ENCODE measurements at places on chromosomes 7 and 10.

- DNase-seq: no peak
Observed at GRCh38 chr10:56319386-56319785, 41.7 kb downstream of the ZWINT start.

- no peak for DNase-seq
Observed at GRCh38 chr7:138195151-138195571, 118.9 kb downstream of the AKR1D1 start.

GRCh38 chr10:75021379-75022249 is 89.8 kb upstream of the SAMD8 start:
- DNase-seq: peak; percentile 70

- DNase-seq: no peak
Observed at GRCh38 chr10:50552771-50553535, 70.8 kb downstream of the SGMS1 start.

DNA sequence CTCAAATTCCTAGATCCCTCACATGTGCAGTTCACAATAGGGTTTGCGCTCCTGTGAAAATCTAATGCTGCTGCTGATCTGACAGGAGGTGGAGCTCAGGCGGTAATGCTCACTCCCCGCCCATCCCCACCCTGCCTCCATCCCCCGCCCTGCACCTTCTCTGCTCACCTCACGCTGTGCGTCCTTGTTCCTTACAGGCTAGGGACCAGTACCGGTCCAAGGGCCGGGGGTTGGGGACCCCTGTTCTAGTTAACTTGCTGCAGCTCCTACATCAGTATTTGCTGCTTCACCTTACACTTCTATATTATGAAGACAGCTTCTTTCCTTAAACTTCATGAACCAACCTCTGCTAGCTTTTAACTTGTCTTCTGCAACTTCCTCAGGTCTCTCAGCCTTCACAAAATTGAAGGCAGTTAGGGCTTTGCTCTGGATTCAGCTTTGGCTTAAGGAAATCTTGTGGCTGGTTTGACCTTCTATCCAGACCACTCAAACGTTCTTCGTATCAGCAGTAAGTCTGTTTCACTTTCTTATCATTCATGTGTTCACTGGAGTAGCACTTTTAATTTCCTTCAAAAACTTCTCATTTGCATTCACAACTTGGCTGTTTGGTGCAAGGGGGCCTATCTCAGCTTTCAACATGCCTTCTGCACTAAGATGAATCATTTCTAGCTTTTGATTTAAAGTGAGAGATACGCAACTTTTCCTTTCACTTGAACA is 1.7 kb upstream of the TNKS2 start:
- no peak for DNase-seq

- DNase-seq: no peak
Observed at GRCh38 chr10:62990126-62990525, 143.0 kb upstream of the NRBF2 start.

GRCh38 chr7:127536741-127537140 is 48.7 kb downstream of the GCC1 start:
- no peak for DNase-seq

DNA sequence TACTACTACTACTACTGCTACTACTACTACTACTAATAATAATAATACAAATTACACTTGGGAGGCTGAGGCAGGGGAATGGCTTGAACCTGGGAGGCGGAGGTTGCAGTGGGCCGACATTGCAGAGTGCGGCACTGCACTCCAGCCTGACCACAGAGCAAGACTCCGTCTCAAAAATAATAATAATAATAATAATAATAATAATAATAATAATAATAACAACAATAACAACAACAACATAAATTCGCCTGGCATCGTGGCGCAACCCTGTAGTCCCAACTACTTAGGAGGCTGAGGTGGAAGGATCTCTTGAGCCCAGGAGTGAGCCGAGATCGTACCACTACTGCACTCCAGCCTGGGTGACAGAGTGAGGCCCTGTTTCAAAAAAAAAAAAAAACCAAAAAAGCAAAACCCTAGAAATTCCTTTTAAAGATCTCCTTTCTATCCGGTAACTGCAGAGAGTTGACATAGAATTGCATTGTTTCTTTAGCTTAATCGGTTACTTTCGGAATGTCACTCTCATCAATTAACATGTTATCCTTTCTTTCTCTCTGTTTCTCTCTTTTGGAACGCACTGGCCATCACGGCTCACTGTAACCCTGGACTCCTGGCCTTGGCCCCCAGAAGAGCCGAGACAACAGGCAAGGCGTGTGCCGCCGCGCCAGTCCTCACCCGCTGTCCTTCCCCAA is 972 bp downstream of the PHYH start:
- DNase-seq: no peak

DNA sequence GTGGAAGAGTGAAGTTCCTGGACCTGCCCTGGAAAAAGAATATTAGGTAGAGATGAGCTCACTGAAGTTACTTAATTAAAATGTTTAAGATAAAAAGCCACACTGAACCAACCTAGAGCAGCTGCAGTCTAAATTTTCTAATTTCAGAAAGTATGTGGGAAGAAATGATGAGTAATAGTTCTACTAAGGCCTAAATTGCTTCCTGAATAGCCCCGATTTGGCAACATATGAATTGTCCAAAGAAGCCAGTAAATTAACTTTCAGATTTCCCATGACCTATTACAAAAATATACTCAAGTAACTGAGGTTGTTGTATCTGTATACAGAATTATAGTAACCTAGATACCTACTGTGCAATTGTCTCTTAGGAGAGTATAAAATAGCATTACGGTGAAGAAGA is 312.6 kb downstream of the IPMK start:
- no peak for DNase-seq

GRCh38 chr7:70502117-70502863 is 629.7 kb upstream of the GALNT17 start:
- DNase-seq: no peak

DNA sequence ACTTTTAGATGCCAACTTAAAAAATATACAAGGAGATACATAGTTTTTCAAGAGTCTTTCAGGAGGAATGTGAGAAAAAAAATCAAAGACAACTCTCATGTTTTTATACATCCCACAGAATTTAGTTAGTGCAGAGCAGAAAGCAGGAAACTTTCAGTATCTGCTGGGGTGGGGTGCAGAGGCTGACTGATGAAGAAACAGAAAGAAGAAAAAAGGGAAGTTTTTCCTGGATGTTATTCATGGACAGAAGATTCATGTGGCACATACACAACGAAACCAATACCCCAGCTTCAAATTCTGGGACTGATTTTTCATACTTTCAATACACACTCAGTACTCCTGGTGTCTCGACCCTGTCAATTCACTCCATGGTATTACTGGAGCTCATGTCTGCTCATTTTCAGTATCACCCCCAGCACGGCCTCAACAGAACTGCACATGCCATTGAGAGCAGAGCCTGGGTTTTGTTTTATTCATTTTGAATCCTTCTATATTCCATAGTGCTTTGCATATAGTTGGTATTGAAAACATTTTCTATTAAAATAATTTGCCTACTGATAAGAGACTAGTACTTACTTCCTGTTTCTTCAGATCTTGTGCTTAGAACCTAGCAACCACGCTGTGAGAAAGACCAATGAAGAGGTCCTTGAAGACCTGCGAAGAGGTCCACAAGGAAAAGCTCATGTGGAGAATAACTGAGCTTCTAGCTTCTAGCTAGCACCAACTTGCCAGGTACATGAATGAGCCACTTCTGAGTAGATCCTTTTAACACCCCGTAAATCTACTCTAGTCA is 49.0 kb downstream of the NDUFB2 start:
- DNase-seq: no peak

DNA sequence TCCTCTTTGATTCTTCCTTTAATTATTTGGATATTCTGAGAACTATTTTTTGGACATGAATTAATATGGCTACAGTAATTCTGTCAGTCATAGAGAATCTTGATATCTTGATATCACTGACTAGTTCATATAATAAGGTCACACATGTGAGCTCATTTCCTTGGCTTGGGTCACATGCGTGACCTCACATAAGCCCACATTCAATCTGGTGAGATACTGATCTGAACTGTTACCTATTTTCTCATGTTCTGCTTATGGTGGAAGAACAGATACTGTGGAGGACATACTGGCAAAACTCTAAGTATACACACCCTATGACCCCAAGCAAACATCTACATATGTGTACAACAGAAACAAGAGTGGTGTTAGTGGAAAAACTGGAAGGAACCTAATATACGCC is 44.1 kb downstream of the CUL2 start:
- DNase-seq: no peak

- peak; percentile 74 for DNase-seq
Observed at GRCh38 chr10:660413-660969, 29.0 kb downstream of the DIP2C start.

DNA sequence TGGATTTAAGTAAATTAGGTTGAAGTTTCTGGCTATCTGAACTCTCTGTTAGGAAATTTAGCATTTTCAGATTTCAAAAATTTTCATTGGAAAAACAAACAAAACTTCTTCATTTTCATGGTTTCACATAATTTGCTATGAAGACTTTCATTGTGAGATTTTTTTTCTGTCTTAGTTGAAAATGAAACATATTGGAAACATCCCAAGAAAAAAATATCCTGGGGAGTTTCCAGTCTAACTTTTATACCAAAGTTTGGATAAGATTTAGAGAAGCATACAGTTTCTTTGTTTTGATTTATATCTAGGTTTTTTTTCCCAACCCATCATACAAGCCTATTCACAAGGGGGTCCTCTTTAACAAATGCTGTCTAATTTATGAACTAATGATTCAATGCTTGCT is 300.5 kb upstream of the SEMA3A start:
- DNase-seq: no peak

- DNase-seq: no peak
Observed at GRCh38 chr7:147595042-147595441, 995.5 kb upstream of the C7orf33 start.

- DNase-seq: no peak
Observed at GRCh38 chr10:51705774-51706173, 6.4 kb upstream of the CSTF2T start.

GRCh38 chr10:56091872-56092271 is 269.2 kb downstream of the ZWINT start:
- no peak for DNase-seq

- no peak for DNase-seq
Observed at GRCh38 chr7:390761-391410, 100.9 kb downstream of the FOXL3 start.

GRCh38 chr7:25073451-25073850 is 51.6 kb downstream of the CYCS start:
- no peak for DNase-seq

GRCh38 chr10:20170661-20171060 is 354.4 kb downstream of the PLXDC2 start:
- no peak for DNase-seq

Measured in NCI-H345 (cell line).